ENCODE measurements at places on chromosomes 1 and 21.

GRCh38 chr1:162587347-162587746, 25.8 kb downstream of the UAP1 start:
- DNase-seq: no peak

DNA sequence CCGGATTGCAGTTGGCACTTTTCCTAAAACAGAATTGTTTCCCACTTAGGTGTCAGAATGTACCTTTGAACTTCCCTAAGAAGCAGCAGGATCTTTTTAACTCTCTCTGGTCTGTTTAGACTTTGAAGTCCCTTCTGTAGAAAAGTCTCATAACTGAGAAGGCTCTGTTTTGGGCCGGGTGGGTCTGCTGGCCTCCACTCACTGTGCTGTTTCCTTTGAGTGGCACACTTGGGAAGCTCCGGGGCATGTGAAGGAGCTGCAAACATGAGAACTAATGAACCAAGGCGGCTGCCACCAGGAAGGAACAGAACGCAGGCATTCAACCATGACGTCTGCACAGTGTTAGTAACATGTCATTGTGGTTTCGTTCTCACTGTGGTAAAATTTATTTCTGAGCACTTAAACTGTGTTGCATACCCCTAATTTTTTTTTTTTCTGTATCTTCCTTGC, 19.5 kb upstream of the NCMAP start:
- DNase-seq: peak; percentile 73

- DNase-seq: no peak
Measured at GRCh38 chr1:154474802-154475201, 27.2 kb upstream of the TDRD10 start.

DNA sequence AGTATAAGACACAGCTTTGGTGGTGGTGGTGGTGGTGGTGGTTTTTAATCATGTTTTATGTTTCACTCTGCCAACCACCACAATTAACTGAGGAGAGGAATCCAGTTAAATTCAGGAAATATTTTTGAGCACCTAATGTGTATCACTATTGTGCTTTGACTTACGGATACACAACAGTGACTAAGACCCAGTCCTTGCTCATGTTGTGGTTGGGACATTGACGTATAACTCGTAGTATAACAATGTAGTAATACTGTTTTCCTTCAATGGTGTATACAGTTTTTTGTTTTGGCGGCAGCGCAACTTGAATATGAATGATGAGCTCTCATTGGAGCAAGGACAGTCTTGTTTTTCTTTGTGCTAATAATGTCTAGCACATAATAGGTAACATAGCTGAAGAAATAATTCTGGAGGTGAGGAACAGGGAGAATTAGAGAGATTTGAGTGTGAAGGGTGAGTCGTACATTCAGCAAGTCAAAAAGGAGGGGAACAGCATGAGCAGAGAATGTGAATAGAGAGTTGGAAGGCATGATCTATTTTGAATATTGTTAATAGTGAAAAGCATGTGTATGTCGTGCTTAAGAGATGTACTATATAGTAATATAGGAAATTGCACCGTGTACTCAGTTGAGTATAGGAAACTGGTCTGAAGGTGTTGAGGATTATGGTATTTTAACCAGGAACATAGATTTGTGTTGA, 5.5 kb downstream of the CACYBP start:
- no peak for DNase-seq

DNA sequence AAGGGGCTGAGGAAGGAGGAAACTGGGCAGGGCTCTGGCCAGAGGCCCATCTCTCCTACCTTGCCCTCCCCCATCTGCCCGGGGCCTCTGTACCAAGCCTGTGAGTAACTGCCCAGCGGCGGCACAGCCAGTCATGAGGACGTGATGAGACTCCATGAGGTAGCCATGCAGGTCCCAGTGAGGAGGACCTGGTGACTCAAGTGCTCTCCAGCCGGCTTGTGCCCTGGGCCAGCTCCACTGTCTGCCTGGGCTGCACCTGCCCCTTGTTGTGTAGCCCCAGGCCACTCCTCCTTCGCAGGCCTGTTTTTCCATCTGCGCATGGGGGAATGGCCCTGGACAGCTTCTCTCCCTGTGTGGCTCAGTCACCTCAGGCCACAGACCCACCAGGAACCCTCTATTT, 42.0 kb upstream of the PADI1 start:
- DNase-seq: no peak

DNA sequence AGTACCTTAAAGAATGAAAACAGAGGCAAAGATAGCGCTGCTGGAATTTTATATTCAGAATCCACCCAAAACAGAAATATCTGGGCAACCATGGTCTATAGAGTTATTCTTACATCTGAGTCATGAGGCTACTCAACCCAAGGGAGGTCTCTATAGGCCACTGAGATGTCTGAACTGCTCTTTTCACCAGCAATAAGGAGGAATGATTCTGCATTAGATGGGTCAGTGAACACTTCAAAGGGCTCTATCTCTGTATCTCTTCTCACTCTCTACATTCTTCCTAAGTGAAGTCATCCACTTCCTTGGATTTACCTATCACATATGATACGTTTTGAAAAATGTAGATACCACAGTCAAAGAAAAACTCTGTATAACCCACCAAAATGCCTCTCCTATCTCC, 90.2 kb upstream of the NGF start:
- DNase-seq: no peak

- no peak for DNase-seq
Measured at GRCh38 chr1:210641582-210641981, 312.9 kb downstream of the HHAT start.

GRCh38 chr1:102715150-102715549, 393.2 kb downstream of the COL11A1 start:
- DNase-seq: no peak

DNA sequence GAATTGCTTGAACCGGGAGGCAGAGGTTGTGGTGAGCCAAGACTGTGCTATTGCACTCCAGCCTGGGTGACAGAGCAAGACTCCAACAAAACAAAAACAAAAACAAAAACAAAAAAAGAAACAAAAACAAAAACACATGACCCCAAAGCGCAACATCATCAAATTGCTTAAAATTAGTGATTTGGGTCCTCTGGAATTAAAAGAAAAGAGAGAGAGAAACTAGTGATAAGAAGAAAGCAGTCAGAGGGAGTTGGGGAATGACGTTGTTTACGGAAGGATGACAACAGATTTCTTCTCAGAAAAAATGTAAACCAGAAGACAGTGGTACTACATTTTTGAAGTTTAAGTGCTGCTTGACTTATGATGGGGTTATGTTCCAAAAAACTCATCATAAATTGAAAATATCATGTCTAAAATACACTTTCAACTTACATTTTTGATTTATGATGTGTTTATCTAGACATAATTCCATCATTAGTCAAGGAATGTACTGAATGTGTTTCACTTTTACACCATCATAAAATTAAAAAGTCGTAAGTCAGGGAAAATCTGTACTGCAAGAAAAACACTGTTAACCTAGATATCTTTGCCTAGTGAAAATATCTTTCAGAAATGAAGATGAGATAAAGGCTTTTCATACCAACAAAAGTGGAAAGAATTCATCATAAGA, 88.0 kb downstream of the MT1HL1 start:
- no peak for DNase-seq

- no peak for DNase-seq
Measured at GRCh38 chr21:45356251-45356650, 48.7 kb upstream of the COL18A1 start.

DNA sequence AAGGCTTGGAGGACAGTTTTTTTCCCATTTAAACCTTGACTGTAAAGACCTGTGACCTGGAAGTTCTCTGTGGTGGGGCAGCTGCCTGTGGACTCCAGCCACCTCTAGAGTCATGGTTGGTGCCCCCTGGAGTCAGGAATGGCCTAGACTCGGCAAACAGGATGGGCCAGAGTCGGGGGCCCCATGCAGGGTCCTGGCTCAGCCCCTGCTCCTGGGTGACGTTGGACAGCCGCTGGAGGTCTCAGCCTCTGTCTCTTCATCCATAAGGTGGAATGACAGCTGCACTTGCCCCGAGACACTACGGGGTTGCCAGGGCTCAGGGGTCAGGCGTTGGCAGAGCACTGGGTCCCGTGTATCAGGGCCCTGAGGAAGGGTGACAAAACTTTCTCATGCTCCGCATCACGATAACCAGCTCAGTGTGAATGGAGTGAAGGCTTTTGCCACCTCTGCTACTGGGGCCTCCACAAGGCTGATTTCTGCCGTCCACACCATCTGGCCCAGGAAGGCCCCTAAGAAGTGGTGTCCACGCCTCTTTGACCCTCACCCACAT, 58.5 kb upstream of the TTC34 start:
- DNase-seq: no peak

- no peak for DNase-seq
Measured at GRCh38 chr1:29896791-29897714, 660.7 kb downstream of the PTPRU start.

DNA sequence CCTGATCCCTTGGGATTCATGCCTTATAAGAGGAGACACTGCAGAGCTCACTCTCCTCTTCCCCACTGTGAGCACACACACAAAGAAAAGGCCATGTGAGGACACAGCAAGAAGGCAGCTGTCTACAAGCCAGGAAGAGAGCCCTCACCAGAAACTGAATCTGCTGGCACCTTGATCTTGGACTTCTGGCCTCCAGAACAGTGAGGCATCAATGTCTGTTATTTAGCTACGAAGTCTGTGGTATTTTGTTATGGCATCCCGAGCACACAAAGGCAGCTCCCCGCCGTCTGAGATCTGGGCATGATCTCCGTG, 47.1 kb upstream of the RPL11 start:
- no peak for DNase-seq

- DNase-seq: peak; percentile 34
Measured at GRCh38 chr1:98870959-98871903, 133.4 kb downstream of the PLPPR5 start.

DNA sequence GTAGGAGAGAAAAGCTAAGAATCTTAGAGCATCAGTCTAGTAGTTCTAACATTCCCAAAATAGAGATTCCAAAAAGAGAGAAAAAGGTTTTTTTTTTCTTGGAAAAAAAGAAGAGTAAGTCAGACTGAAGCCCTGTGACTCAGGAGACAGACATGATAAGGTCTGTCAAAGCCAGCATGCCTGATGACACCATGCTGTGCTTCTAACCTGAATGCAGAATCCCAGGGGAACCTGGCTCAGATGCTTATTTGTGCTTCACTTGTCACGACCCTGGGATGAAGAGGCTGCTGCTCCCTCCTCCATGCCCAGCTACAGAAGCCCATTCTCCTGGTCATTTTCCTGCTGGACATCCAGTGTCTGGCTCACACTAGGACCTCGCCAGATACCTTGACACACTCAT, 44.3 kb downstream of the ERICH3 start:
- DNase-seq: no peak

GRCh38 chr1:33586106-33586505, 113.7 kb downstream of the ZSCAN20 start:
- DNase-seq: no peak

DNA sequence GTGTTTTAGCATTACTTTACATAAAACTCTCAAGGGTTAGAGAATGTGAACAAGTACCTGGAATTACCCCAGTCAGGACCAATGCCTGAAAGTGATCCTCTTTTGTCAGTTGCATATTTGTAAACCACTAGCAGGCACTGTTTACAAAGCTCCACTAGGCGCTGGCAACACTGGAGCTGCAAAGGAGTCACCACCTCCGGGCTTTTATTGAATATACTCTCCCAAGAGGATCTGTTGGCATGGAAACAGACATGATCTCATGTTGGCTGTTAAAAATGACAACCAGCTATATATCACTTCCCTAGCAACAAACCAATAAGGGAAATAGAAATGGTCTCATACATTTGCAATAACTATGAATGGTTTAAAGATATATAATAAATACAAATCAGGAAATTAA, 116.0 kb downstream of the TTLL7 start:
- no peak for DNase-seq

- no peak for DNase-seq
Measured at GRCh38 chr21:27462726-27463125, 495.8 kb upstream of the ADAMTS5 start.

DNA sequence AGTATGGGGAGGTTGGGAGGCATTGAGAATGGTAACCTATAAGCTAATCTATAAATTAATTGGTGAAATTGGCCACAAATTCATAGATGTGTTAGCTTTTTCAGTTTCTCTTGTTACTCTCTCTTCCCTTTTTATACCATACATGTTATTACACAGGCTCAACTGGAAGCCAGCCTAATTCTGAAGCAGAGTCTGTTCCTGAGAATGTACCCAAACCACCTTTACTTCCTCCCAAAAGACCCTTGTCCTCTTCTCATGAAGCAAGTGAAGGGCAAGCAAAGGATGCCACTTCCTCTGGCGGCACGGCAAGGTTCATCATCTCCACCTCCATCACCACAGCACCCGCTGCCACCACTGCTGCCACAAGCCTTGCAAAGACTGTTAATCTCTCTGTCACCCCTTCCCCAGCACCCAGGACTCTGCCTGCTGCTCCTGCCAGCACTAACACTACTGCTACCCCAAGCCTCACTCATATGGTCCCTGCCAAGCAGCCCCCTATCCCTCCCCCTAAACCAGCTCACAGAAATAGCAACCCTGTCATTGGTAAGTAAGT, 39.5 kb upstream of the RCC1 start:
- no peak for DNase-seq

- no peak for DNase-seq
Measured at GRCh38 chr21:32733990-32734613, 6.3 kb upstream of the SYNJ1 start.

- no peak for DNase-seq
Measured at GRCh38 chr1:242065813-242066212, 66.9 kb upstream of the MAP1LC3C start.

DNA sequence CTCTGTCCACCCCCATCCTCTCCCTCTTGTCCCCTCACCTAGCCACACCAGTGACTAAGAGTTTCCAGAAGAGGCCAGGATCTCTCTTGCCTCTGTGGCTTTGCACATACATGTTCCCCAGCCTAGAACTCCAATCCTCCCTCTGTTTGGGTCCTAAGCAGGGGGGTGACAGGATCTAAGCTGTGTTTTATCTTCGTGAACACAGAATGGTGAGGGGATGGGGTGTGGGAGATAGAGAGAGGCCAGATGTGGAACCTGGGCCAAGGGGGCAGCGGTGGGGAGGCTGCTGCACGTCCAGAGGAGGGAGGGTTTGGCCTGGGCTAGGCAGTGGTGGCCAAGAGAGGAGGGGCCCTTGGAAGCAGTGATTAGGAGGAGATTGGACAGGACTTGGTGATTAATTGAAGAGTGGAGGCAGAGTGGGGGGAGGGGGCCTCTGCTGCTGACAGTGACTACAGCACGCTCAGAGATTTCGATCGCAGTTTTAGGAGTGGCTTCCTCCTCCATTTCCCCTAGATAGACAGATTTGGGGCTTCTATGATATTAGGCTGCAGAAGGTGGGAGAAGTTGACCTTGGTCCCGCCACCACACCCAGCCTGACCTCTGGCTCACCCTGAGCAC, 17.1 kb upstream of the ADGRB2 start:
- no peak for DNase-seq
